ENCODE measurements at places on chromosomes 2 and 18. TPM values are rescaled to one million over a fixed set of nuclear protein-coding genes. Genes with fewer than 3 reads are reported as not detected.

Gene SOX11
- 24.9 TPM for polyA plus RNA-seq

Gene INPP5D
- 9.1 TPM for polyA plus RNA-seq

Gene EIPR1
- polyA plus RNA-seq = 15.9 TPM

Gene CDH2
- polyA plus RNA-seq = 4.5 TPM

Gene HS6ST1
- 20.8 TPM for polyA plus RNA-seq

Gene DSC2
- polyA plus RNA-seq = 8.3 TPM

Gene UGT1A8
- not detected for polyA plus RNA-seq

Gene SH3BP4
- polyA plus RNA-seq = 17.4 TPM

Gene SPP2
- not detected for polyA plus RNA-seq

Gene IL36A
- polyA plus RNA-seq = not detected

Gene DCC
- 0.45 TPM for polyA plus RNA-seq

Gene RGPD3
- polyA plus RNA-seq = 0.22 TPM

Gene ACTR3
- 107 TPM for polyA plus RNA-seq

- no peak for DNase-seq
Measured at GRCh38 chr2:17122887-17123501, 395.2 kb downstream of the RAD51AP2 start.

GRCh38 chr2:223472771-223473170 lies 129.4 kb downstream of the SCG2 start:
- DNase-seq = no peak

DNA sequence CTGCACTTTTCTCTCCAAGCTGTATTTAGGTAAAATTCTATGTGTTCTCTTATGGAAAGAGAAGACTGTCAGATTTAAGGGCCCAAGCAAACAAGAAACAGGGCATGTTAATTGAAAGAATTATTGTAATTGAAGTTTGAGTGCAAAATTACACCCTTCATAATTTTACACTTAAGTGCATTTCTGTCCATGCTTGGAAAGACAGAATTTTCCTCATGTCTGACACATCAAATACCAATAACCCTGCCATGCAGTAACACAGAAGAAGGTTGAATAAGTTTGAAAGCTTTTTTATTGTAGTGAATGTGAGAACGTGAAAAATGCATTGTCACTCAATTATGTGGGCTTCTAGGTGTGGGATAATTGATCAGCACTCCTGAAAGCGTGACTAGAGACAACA lies 52.9 kb upstream of the PARD3B start:
- no peak for DNase-seq

DNA sequence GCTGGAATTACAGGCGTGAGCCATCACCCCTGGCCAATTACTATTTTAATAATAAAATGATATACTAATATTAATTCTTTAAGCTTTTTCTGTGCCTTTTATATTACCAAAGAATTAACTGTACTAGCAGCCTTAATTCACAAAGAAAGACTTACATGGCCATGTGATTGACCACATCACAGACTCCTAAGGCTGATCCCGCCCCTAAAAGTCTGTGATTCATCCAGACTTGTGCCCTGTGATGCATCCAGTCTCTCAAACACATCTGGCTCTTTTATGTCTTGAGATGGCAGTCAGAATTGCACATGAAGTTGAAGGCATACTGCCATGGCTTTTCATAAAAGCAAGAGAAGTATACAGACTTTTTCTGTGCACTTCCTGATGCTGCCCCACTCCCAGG lies 91.7 kb downstream of the DTNA start:
- no peak for DNase-seq

DNA sequence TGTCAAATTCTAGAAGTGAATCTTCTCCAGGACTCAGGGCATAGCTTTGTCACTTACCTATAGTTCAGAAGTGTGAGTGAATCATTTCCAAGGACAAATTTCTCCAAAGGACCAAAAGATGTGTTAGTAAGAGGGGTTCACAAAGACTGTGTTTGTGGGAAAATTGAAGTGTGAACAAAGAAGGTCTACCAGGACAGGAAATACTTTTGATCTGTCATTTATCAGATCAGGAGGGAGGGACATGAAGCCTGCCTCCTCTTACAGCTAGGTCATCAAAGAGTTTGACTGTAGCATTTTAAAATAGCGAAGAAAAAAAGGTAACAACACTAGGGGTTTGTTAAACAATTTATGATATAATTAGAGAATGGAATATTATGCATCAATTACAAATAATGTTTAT lies 2.0 kb upstream of the CD28 start:
- no peak for DNase-seq

GRCh38 chr2:189411860-189412259 lies 29.4 kb upstream of the WDR75 start:
- peak; percentile 88 for DNase-seq

GRCh38 chr2:197307236-197307932 lies 3.2 kb downstream of the ANKRD44 start:
- DNase-seq = no peak

- DNase-seq = no peak
Measured at GRCh38 chr2:99554238-99554637, 64.4 kb upstream of the REV1 start.

GRCh38 chr2:60439219-60439974 lies 114.1 kb downstream of the BCL11A start:
- DNase-seq = peak; percentile 24

DNA sequence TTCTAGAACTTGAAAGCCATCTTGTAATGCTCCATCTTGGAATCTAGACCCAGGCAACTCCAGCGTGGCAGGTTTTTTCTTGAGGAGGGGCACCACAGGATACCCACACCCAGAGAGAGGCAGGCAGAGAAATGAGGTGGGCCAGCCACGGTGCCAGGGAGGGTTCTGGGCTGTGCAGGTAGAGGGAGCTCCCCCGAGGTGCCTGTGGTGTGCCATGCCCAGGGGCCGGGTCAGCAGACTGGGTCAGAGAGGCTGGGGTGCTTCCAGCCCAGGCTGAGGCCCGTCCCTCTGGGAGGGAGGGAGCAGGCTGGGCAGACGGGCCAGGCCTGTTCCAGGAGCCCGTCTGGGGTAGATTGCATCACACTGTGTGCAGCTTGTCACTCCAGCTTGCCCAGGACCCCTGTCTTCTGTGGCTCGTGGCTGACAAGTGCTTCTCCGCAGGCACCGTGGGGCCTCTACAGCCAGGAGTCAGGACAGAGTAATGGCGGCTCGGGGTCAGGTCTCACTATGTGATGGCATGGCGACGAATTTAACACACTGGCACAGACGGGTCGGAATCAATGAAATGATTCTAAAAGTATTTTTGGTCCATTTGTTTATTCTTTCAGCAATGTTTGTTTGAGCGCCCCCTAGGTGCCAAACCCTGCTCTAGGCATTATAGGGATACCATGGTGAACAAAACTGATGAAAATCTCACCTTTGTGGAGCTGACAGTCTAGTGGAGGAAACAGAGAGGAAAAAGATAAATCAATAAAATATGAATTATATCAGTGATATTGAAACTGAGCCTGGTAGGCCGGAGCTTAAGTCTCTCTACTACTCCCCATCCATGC lies 144.0 kb downstream of the ACOXL start:
- no peak for DNase-seq

- DNase-seq = peak; percentile 22
Measured at GRCh38 chr18:33210575-33211189, 229.8 kb downstream of the CCDC178 start.

DNA sequence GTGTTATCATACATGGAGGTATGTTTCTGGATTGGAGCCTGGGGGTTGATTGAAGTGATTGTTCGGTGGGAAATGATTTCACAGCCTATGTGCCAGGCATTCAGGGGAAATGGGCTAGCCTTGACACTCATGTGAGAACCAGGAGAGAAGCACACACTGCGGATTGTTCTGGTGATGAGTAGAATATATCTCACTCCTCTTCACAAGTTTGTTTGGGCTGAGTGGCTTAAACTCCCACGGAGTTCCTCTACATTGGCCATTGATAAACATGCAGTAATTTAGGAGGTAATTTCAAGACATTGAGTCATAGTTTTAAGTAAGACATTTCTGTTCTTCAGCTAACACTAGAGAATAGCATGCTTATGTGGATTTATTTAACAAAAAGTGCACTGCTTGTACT lies 498.9 kb upstream of the NETO1 start:
- no peak for DNase-seq

- no peak for DNase-seq
Measured at GRCh38 chr18:64100116-64100922, 48.6 kb downstream of the LINC00305 start.

GRCh38 chr2:73021371-73022010 lies 50.0 kb downstream of the SFXN5 start:
- DNase-seq = no peak

DNA sequence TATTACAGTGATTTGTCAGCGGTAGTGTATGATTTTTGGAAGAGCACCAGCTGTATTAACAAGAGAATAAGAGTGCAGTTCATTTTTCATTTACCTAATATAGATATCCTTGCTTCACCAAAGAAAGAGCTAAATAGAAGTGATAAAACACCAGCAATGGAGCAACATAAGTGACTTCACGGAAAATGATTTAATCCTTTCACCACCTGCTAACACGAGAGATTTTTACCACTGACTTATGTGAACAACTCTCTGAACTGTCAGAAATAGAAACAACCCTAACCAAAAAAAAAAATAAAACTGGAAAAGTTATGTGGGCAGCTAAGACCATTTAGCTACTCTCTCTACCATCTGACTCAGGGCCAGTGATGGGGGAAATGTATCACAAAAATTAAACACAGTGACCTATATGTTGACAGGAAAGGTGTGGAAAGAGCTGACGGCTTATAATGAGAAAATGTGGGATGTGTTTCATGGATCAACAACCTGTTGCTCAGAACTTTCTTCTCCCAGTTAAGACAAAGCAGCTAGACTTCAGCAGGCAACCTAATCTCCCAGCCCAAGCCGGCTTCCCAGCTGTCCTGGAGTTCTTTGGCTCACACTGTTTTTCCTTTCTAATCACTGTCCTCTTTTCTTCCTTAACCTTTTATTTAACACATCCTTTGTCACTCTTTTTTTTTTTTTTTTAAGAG lies 272.7 kb downstream of the SS18 start:
- peak; percentile 22 for DNase-seq

GRCh38 chr2:136031711-136032110 lies 46.3 kb upstream of the DARS1 start:
- DNase-seq = no peak

DNA sequence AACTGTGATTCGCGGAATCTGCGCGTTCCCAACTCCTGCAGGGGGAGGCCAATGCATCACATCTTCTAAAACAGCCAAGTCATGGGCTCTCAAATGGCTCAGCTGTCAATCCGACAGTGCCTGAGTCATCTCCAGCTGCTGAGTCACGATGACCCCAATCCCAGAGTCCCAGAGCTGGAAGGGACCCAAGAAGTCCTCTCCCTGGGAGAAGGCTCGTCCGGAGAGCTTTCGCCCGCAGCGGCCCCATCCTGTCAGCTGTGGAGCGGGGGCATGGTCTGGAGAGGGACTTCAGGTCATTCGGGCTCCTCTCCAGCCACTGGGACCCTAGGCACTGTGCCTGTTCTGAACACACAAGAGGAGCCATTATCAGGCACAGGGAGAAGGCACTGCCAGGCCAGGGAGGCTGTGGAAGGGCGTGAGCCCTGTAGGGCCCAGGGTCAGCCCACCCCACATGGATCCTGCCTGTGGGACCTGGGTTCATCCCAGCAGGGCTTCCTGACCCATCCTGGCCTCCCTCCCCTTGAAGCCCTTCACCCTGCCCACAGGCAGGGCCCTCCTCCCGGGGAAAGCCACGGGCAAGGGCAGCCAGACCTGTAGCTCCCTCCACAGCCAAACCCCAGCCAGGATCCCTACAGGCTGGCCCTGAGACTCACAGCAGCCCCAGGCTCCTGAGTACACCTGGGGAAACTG lies 47.6 kb upstream of the GPC1 start:
- DNase-seq = peak; percentile 52

DNA sequence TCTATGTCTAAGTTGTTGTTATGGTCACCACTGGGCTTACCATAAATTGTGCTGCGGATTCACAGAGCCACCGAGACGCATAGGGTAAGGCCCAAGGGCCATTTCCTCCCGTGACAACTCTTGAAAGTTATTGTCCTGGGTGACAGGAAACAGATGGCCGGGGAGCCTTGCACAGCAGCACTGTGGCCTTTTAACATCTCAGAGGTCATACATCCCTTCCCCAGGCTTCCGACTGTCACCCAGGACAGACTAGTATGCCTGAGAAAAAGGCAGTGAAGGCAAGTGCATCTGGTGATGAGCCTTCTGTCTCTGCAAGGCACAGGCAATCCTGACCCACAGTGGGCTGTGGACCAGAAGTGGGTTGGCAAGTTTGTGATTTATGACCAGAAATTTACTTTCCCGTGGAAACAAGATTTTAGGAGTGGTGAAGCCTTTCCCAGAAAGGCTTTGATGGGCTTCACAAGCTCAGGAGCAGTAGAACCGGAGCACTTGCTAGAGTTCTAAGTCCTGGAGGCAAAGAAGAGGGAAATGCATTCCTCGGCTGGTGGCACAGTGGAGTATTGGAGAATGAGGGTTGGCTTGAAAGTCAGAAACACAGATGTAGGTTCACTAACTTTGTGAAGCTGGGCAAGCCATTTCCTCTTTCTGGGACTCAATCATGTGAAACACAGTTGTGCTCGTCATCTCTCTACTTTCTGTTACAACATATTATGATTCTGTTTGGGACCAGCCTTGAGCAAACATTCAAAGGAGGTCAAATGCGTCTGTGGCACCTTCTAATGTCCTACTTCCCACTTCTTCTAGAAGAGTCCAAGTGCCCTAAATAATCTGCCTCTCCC lies 2.0 kb upstream of the CAPN14 start:
- DNase-seq = no peak

DNA sequence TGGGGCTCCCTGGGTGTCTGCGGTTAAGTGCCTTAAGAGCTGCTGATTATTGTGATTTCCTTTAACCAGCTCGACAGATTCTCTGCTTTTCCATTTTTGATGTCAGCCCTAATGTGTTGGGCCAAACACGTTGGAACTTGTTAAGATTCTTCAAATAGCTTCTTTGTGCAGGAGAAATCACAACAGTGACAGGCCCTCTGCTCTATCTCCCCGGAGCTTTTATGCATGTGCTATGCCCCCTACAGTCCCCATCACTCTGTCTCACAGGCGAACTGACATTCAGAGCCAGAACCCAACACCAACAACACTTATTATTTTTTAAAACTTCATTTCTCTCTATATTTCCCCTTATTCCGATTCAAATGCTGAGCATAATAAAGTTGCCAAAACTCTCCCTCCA lies 371.7 kb upstream of the CELF4 start:
- no peak for DNase-seq

DNA sequence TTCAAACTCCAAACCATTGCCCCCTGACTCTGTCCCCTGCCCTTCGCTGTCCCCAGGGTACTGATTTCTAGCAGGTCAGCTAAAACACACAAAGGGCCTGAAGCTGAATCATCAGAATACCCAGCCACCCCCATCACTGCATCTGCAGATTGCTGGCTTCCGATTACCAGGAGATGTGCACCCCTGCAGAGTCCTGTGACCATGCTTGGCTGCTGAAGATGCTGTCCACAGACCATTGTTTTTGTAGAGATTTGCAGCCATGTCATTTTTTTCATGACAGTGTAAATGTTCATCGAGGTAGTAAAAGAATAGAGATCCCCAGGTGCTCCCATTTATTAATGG lies 463.3 kb downstream of the STK39 start:
- no peak for DNase-seq

Measured in muscle of back (tissue), 13 donors.